NCI-H1436 treated with DMSO at 0.1 percent for 48 hours (cell line): ENCODE measurements at places on chromosomes 1 and 21.

GRCh38 chr1:218565377-218565776, 220.2 kb downstream of the TGFB2 start:
- peak; percentile 81 for DNase-seq

DNA sequence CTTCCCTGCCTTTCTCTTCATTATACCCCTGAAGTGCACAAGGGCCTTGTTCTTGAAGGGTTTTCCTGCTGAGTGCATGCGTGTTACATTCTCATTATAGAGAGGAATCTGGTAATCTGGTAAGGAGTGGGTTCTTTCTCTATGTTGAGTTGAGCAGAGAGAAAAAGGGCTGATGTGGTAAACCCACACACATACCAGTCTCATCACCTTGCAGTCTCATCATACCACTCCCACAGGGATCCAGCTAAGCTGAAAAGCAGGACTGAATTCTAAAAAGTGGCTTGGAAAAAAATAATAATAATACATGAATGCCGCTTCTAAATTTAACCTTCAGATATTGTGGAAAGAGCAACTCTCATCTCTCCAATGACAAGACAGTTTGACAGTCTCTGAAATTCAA, 10.5 kb upstream of the HTR1D start:
- DNase-seq: no peak

GRCh38 chr1:223837206-223837605, 8.5 kb downstream of the TP53BP2 start:
- no peak for DNase-seq

- no peak for DNase-seq
Measured at GRCh38 chr1:77421504-77422233, 139.8 kb downstream of the AK5 start.

DNA sequence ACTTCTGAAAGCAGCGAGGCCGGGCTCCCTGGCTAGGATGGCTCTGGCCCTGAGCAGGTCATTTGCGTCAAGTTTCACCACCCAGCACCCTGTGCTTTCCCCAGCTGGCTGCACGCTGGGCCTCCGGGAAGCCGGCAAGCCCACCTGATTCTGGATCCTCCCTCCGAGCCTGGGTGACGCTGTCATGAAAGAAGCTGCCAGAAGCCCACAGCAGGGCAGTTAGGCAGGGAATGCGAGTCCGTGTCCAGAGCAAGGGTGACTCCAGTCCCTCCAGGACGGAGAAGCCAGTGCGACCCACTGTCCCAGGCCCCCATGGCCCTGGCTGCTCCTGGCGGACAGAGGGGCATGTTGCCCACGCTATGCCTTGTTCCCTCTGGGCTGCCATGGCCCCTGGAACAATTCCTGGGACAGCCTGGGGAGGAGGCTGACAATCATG, 44.4 kb upstream of the PCBP3 start:
- DNase-seq: no peak

DNA sequence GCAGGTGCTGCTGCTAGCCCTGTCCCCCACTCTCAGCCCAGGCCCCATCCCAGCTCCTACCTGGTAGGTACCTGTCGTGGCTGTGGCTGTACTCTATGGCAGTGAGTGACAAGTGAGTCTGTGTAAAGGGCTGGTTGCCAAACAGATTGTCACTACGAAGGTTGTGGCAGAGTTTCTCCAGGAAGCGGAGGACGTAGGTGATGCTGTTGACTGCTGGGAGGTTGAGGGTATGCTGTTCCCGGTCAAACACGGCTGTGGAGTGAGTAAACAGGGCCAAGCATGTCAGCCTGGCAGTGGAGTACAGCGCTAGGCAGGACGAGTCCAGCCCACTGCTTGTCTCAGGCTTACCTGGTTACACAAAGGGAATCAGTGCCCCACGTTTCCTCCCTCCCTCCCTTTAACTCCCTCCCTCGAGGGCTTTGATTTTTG, 24.8 kb upstream of the SLFNL1 start:
- no peak for DNase-seq

- DNase-seq: no peak
Measured at GRCh38 chr1:63951059-63951946, 177.5 kb downstream of the ROR1 start.
